Left hindlimb (tissue), 1 donor: ENCODE measurements at places on chromosomes 5 and 9.

DNA sequence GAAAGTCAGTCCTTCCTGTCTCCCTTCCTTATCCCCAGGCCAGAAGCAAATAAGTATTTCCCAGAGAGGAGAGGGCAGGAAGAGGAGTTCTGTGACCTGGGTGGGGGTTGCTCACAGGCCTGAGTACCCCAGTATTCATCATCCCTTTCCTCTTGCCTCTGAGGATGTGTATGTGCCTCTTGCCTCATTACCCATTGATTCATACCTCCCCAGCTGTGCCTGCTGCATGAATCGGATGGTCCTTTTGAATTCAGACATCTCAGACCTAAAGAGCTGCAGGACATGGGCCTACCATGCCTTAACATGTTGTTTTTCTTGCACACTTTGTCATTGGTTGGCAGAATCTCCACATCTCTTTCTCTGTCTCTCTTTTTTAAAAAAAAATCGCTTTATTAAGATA lies 112.8 kb upstream of the SHB start:
- no peak for DNase-seq

- DNase-seq = no peak
These were observed 226.9 kb downstream of the IRX2 start for GRCh38 chr5:2524620-2525019.

DNA sequence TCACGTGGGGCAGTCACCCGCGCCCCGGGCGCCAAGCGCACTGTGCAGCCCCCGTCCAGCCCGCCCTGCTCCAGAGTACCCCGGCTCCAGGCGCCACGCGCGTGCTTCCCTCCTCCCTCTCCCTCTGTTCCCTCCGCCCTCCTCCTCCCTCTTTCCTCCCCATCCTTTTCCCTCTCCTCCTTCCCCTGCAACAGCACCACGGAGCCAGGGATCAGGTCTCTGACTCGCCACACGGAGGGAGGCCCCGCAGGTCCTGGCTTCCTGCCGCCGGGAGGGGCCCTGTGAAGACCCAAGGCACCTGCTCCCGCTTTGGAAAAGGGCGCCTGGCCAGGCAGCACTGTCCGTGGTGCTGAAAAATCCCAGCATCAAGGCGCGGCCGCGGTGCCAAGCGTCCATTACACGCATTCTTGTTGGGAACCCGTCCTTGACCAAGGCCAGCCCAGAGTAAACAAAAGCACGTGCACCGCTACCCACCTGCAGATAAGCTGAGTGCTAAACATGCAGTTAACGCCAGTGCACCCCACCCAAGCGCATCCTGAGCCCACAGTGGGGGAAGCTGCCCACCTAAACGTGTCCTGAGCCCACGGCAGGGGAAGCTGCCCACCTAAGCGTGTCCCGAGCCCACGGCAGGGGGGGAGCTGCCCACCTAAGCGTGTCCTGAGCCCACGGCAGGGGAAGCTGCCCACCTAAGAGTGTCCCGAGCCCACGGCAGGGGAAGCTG lies 21.7 kb downstream of the SLC6A18 start:
- peak; percentile 68 for DNase-seq

GRCh38 chr5:175800656-175801081 lies 70.7 kb upstream of the CPLX2 start:
- no peak for DNase-seq

GRCh38 chr5:135326296-135327254 lies 72.5 kb downstream of the MACROH2A1 start:
- peak; percentile 53 for DNase-seq

DNA sequence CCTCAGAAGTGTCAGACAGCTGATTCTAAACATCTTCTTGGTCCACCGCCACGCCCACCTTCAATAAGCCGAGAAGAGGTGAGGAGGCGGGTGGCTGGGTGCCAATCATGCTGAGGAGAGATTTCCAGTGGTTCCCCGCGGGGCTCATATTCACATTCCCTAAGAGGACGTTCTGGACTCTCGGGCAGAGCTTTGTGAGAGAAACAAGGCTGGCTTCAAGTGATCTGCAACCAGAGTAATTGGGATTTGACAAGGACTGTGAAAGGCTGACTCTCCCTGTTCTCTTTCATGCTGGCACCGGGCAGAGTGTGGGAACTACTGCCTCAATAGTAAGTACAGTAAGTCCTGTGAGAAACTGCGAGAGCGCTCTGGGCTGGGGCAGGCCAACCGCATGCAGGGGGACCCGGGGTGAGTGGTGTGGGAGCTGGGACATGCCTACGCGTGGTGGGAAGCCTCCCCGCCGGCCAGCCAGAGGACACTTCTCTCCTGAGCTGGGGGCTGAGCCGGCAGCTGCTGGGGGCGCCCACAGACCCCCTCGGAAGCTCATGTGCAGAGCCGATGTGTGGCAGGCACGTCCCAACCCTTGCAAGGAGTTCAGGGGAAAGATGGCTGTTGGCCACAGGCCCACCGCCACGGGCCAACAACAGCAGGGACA lies 110.9 kb downstream of the LIFR start:
- no peak for DNase-seq

DNA sequence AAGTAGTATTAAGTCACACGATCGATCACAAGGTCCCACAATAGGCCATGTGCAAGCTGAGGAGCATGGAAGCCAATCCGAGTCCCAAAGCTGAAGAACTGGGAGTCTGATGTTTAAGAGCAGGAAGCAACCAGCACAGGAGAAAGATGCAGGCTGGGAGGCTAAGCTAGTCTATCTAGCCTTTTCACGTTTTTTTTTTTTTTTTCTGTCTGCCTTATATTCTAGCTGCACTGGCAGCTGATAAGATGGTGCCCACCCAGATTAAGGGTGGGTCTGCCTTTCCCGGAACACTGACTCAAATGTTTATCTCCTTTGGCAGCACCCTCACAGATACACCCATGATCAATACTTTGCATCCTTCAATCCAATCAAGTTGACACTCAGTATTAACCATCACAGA lies 6.5 kb downstream of the PPIP5K2 start:
- DNase-seq = no peak

DNA sequence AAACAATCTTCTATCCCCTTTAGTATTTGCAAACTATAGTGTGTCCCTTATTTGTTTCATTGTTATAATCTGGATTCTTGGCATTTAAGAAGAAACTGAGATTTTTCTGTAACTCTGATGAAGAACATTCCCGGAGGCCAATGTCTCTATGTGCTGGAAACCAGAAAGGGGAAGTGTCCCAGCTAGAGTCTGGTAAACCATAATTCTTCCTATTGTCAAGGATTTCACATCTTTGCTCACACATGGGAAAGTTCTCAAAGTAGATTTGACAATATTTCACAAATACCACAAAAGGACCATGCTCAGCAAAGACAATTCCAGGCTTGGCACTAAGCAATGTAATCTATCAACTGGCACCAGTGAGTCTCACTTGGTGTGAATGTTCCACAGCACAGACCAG lies 146.8 kb downstream of the MUSK start:
- no peak for DNase-seq

DNA sequence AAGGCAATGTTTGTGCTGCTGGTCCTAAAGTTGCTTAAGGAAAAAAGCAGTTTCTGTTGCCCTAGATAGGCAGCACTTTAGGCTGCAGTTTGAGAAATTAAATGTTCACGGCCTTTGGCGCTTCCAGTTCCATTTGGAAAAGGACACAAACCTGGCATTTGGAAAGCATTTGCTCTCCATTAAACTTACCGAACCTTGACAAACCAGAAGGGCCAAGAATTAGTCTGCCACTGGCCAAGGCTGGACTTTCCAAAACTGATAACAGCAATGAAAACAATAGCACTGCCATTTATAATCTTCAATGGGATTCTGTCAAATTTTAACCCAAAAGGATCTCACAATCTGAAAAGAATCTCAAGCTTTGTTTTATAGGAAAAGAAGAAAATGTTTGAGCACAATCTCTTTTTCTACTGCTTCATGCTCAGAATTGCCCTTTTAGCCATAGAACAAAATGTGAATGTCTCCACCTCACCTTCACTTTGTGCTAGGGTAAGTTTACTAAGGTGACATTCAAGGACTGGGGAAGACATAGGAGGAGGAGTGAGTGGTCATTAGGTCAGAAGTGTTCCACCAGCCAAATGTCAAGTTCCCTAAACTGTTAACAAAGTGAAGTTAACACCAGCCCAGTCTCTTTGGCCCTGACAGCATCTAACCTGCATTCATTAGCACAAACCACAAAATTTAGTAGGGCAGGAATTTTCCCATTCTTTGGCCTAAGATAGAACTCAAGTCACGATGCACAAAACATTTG lies 583.4 kb upstream of the DMAC1 start:
- DNase-seq = no peak

- DNase-seq = no peak
These were observed 83.6 kb upstream of the ADAMTSL1 start for GRCh38 chr9:18390393-18390792.

- DNase-seq = no peak
These were observed 62.2 kb downstream of the ADAMTS16 start for GRCh38 chr5:5202321-5202720.

DNA sequence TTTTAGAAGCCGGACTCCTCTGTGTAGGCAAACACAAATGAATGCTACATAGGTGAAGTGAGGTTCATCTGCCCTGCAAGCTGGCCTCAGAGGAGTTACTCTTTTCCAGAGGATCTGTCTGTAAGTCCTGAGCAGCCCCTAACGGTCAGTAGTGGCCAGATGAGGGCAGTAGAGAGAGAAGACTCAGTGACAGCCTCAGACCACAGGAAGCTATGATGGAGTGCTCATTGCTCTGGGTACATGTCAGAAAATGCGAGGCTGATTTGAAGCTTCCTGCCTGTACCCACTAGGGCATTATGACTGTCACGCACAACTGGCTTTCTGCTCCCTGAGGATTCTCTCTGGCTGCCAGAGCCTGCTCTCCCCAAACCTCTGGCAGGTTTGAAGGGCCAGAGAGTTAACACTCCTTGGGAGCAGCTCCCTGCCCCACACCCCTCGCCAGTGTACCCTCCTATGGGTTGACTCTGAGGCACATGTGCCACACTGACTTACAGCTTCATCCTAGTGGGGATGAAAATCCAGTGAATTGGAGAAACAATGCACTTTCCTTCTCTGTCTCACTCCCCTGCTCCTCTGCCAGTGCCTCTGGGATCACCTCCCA lies 141.5 kb downstream of the GABRG2 start:
- DNase-seq = peak; percentile 38

DNA sequence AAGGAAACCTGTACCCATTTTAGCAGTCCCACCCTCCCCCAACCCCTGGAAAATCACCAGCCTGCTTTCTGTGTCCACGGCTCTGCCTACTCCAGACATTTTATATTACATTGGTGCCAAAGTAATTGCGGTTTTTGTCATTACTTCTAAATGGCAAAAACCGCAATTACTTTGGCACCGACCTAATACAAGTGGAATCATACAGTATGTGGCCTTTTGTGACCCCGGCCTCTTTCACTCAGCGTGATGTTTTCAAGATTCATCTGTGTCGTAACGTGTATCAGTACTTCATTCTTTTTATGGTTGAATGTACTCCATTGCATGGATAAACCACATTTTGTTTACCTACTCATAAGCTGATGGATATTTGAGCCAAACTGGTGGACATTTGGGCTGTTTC lies 9.7 kb upstream of the ORM1 start:
- no peak for DNase-seq

DNA sequence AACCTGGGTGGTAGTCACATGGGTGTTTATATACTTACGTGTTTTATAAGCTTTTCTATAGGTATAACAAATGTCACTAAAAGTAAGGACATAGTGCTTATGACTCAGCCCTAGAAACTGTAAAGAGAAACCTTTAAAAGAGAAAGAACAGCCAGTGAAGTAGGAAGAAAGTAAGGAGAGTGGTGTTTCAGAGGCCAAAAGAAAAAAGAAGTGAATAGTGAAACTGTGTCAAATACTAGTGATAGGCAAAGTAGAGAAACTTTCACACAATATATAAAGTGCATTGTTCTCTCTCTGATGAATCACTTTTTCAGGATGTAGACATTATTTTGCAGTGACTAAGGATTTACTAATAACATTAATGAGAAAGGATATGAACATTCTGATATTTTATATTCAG lies 74.2 kb upstream of the SUSD1 start:
- no peak for DNase-seq

DNA sequence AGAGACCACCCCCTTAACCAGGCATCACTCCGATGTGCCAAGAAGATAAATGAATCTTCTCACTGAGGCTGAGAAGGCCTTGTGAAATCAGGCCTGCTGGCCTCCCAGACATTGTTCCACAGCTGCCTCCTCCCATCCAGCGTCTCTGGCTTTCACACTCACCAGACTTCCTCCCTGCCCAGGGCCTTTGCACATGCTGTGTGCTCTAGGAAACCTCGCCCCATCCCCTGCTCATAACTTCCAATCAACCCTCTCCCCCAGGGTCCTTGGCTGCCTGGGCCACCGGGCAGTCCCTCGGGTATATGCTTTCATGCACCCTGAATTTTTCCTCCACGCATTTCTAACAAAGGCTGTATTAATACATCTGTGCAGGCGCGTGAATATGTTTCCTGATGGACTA lies 58.4 kb downstream of the DUSP1 start:
- no peak for DNase-seq

- DNase-seq = no peak
These were observed 607.8 kb downstream of the BNC2 start for GRCh38 chr9:16262477-16263261.

DNA sequence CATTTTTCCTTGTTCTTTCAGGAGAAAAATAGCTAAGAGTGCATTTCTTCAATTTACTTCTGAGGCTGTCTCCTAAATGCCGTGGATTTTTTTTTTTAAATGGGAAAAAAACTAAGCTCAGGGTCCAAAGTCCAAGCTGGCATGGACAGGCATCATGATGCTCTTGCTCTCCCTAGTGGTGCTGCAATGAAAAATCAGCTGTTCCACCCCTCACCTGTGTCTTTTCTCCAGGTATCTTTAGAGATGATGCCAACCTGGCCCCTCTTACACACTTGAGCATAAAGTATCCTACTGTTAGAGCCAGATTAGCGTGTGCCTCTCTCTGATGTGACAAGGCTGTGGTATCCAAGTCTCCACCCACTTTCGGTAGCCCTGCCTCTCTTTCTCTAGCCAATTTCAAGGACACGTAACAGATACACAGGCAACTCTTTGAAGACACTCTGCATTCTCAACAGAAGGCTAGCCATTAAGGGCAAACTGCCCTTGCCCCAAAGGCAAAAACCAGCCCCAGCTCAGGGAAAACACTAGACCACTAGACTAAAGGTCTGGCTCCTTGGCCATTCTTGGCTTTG lies 208.8 kb downstream of the SAXO1 start:
- DNase-seq = no peak
